Spinal cord (tissue), 10 donors: ENCODE measurements at places on chromosomes 13 and 19.

DNA sequence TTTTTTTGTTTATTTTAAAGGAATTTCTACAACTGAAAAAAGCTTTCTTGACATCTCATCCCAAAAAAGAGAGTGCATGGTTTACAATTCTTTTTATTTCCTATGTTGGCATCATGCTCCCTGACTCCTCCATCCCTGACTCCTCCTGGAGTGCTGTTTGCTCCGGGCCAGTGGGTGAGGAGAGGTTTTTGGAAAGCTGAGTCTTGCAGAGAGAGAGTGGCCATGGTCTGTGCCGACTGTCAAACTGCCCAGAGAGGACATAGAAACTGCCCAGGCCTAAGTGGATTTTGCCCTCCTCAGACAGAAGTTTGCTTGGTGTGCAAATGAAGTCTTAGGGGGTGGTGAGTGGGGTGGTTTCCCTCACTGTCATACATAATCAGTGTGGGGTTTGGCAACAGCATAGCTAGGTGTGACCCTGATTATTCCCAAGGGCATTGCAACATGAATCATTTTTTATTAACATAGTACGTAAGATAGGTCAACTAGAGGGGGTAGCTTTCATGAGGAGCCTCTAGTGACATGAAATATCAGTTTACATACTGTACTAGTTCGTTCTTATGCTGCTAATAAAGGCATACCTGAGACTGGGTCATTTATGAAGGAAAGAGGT is 179.8 kb upstream of the UBL3 start:
- no peak for DNase-seq

GRCh38 chr13:113143466-113144254 is 14.8 kb upstream of the PROZ start:
- DNase-seq = no peak

GRCh38 chr19:33868788-33869412 is 72.2 kb downstream of the KCTD15 start:
- DNase-seq = peak; percentile 43

GRCh38 chr13:111039735-111040134 is 75.4 kb upstream of the ARHGEF7 start:
- no peak for DNase-seq

DNA sequence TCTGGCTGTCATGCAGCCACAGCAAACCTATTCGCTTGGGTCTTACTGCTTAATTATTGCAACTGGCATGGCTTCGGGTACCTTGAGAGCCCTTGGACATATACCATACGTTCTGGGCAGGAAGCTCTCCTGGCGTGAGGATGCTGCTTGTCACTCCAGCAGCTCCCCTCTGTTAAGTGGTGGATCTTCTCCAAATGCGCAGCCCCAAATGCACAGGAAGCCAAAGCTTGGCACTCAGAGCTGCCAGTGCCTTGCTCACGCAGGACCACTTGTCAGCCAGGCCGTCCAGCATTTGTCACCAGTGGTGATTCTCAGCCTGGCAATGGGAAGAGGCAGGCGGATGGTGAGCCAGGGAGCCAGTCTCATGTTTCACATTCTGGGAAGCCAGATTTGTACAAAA is 158.6 kb downstream of the KATNAL1 start:
- peak; percentile 80 for DNase-seq

- DNase-seq = no peak
These were observed 21.4 kb upstream of the SERP2 start for GRCh38 chr13:44352202-44352601.

GRCh38 chr13:102344410-102344809 is 57.4 kb downstream of the FGF14 start:
- DNase-seq = no peak

DNA sequence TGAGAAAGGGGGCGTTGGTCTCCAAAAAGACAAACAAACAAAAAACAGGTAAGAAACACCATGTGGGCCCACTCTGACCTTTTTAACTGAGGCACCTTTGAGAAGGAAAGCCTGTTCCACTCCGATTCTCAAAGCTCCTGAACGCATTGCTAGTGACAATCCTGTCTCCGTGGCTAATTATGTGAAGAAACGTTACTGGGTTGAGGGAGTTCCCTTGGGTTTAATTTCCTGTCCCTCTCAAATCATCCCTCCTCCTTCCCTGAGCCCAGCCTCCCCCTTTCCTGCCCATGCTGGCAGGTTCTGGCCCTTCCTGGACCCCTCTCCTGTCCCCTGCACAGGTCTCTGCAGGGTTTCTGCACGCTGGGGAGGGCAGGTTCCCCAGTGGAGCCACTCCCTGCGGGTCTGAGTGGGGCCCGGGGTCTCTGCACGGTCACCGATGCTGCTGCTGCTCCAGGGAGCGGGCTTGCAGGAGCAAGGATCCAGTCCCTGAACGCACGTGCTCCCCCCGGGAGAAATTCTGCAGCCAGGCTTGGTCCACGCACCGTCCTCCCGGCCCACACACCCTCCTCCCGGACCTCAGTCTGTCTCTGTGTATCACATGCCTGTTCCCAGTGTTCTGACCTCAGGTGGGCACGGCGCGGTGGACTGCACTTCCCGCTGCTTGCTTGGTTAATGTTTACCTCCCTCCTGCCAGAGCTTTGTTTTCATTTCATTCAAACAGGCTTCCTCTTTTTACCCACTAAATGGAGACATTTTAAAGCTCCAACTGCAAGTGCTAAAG is 76.4 kb upstream of the MCF2L start:
- DNase-seq = no peak

- no peak for DNase-seq
These were observed 926 bp downstream of the PRR12 start for GRCh38 chr19:49591731-49592485.

DNA sequence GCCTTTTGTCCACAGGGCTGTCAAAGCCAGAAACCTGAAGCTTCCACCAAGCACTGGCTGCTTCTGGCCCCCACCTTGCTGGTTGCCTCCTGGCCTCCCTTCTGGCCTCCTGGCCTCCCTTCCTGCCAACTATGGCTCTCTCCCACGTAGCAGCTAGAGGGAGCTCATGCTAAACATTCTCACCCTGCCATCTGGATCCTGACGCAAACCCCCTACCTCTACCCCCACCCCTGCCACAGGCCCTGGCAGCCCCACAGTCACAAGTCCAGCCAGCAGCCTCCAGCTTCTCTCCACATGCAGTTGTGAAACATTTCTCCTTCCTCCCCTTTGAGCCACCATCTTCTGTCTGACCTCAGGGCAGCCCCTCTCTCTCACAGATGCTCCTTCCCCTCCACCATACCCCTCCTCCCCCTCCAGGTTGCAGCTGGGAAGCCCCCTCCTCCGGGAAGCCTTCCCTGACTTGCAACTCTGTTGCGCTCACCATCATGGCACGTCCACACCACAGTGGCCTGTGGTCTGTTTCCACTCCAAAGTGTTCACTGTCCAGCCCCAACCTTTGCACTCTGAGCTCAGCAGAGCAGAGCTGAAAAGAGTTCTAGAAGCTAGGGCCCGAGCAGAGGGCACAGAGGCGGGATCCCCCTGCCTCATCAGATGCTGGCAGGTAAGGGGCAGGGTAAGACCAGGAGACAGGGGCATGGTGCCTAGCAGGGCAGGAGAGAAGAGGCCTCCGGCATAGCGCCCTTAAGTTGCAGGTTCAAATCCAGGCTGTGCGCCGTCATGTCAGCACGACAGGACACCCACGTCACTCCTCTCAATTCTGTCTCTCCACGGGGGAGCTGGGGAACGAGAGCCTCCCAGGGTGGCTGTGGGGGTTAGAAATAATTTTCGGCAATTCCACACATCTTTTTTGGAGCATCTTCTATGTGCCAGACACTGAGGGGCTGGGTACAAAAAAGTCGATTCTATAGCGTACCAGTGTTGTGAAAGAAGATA is 7.3 kb downstream of the ADGRL1 start:
- DNase-seq = no peak

GRCh38 chr13:82758044-82758443 is 1124.2 kb downstream of the SLITRK1 start:
- DNase-seq = no peak

DNA sequence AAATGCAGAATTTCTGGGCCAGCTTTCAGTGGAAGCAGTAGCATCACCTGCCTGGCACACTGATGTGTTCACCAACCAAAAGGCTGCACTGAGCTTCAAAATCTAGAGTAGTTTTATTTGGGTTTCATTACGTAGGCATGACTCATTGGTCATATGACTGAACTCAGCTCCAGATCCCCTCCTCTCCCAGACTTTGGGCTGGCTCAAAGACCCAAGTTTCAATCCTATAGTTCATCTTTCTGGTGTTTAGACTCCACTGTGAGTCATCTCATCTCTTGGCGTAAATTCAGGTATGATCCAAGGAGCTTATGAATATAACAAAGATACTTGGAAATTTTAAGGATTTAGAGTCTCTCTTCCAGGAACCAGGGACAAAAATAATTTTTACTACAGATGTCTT is 17.7 kb downstream of the ZMYM5 start:
- DNase-seq = no peak

GRCh38 chr19:1483131-1483978 is 4.3 kb upstream of the C19orf25 start:
- no peak for DNase-seq

GRCh38 chr19:57280165-57280961 is at the start of gene ZNF460:
ZNF460 (plus strand) TSS chr19:57280485; CDS start chr19:57280807, 322 bp downstream.
- peak; percentile 95 for DNase-seq

- DNase-seq = peak; percentile 40
These were observed 12.7 kb upstream of the PSMD8 start for GRCh38 chr19:38361633-38362075.

DNA sequence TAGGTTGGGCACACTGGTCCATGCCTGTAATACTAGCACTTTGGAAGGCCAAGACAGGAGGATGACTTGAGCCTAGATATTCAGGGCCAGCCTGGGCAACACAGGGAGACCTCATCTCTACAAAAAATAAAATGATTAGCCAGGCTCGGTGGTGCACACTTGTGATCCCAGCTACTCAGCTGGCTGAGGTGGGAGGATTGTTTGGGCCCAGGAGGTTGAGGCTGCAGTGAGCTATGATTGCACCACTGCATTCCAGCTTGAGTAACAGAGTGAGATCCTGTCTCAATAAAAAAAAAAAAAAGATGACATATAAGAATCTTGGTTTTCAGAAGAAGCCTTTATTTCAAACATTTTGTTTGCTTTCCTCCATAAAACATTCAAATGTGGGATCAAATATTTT is 178.0 kb downstream of the LIG4 start:
- DNase-seq = no peak

GRCh38 chr13:47904241-47904640 is 96.8 kb downstream of the SUCLA2 start:
- no peak for DNase-seq

- DNase-seq = no peak
These were observed 10.6 kb downstream of the TRIP10 start for GRCh38 chr19:6750062-6750461.

DNA sequence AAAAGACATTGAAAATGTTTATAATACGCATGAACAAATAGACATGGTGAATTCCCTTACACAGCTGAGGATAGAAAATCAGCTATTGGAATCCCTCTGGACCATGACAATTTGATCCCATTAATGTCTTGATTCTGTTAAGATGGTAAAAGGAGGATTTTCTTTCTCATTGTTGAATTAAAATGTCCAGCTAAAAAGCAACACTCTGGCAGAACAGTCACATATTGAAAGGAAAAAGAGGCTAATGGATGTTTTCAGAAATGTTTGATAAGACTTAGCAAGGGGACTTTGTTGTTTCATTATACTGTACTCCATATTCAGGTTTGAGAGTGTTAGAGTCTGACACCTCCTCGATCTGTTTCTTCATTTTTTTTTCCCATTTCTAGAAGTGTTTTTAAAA is 296.0 kb downstream of the OLFM4 start:
- no peak for DNase-seq

GRCh38 chr13:74773248-74773647 is 639.0 kb upstream of the KLF12 start:
- peak; percentile 37 for DNase-seq

GRCh38 chr19:35533201-35533821 is at the start of gene GAPDHS:
GAPDHS (plus strand) TSS chr19:35533456; CDS start chr19:35533528, 72 bp downstream.
- DNase-seq = no peak

- DNase-seq = no peak
These were observed 16.1 kb upstream of the MADCAM1 start for GRCh38 chr19:480016-480855.

GRCh38 chr19:49976496-49976895 is 15.5 kb upstream of the SIGLEC11 start:
- DNase-seq = no peak

GRCh38 chr13:99335087-99335486 is 27.9 kb upstream of the GPR183 start:
- DNase-seq = no peak
